ENCODE measurements at places on chromosomes 6 and 20.

GRCh38 chr20:52921340-52921739, 50.8 kb upstream of the TSHZ2 start:
- DNase-seq: peak; percentile 74

GRCh38 chr20:53767206-53767930, 173.7 kb upstream of the ZNF217 start:
- no peak for DNase-seq

DNA sequence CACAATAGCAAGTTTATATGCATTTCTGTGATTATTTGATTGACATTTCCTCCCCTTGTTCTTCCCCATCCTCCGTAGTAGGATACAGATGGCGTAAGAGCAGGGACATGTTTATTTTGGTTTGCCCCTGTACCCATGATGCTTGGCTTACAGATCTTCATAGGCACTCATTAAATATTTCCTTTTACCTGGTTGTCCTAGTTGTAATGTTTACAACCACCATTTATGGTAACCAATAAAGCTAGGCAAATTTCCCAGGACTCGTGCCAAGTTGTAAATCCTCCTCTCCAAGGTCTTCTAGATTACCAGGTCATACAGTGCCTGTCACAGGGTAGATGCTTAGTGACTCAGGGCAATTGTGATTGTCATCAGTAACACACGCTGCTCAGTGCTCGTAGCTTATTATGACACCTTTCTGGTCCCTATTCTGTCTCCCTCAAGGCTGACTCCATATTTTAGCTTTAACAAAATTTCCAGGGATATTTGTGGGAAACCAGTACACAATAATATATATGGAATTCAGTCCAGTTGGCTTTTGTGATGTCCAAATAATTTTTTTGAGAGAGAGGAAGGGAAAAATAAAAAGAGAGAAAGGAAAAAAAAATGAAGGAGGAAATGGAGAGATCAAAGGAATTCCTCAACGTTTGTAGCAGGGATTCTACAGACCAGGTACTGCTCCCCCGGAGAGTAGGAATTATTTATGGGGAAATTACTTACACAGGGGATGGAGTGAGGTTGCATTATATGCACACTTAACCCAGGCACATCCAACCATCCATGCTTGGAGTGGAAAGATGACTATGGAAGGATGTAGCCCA, 24.6 kb downstream of the CYP24A1 start:
- DNase-seq: peak; percentile 42

DNA sequence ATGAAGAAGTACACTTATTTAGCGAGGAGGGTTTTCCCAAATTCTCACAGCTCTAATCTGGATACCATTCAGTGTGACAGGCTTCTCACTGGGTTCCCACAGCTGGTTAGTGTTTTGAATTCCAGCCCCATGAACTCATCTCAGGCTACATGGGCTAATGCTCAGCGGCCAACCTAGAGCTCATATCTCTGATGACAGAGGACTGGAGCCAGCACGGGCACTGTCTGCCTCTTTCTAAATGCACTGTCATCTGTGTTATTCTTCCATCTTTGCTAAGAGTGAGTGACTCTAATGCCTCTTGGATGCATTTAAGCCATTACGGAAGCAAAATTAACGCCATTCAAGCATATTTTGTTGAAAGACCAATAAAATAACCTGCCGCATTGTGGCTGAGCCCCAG, 308.9 kb upstream of the JAG1 start:
- DNase-seq: peak; percentile 89

DNA sequence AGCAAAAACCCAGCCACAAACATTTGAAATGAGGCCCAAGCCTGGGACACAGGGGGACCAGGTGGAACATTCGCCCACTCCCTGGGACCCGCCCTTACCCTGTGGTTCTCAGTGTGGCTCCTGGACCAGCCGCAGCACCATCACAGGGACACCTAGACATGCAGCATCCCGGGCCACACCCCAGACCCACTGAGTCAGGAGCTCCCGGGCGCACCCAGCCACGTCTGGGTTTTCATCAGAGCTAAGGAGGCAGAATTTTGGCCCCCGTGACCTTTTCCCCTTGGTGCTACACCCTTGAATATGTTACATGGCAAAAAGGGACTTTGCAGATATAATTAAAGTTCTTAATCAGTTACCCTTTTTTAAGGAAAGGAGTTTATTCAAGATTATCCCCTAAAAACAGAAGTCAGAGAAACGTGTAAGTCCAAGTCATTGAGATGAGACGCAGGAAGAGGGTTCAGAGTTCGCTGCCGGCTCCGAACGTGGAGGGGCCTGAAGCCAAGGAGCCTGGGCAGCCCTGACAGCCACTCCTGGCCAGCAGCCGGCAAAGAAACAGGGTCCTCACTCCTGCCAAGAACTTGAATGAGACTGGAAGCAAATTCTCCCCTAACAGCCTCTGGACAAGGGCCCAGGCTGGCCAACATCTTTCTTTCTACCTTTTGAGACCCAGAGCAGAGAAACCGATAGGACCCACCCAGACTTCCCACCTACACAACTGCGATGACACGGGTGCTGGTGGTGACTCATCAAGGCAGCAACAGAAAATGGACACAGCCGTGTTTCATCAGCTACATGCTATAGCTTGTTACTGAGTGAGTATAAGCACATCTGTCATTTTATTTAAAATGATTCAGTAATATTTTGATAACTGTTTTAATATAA, 25.3 kb downstream of the BFSP1 start:
- no peak for DNase-seq

DNA sequence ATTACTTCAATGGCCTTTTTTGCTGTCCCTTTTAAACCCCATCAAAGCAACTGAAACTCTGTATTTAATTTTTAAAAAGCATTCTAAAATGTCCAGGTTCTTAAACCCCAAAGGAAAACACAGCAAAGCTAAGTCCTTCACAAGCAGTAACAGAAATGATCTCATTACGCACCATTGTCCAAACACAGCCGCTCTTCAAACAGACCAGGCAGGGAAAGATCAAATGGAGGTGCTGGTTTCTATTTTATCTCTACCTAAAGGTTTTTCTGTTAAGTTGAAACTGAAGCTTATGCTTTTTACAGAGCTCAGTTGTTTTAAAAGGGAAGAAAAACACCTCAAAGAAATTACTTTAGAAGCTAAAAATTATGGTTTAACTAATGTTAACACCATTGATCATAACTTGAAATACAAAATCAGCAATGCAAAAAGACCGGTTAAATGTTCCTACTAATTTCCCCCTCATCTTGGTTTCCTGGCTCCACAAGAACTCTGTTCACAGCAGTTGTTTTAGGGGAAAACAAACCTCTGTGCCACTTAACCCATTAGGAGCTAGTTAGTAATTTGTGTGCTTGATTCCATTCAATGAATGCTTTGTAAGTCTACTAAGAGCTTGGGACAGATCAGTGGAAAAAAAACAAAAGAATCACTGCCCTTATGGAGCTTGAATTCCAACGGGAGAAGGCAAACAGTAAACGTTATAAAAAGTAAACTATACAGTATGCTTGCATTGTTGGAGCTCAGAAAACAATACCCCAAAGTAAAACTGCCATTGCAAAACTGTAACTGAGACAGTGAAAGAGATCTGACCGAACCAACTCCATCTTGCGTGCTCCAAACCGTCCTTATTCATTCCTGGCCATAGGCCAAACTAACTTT, 87.4 kb downstream of the CD24 start:
- DNase-seq: no peak

- DNase-seq: no peak
These were observed 69.7 kb upstream of the LY86 start for GRCh38 chr6:6518631-6519427.

GRCh38 chr6:82260997-82261732, 13.6 kb upstream of the IBTK start:
- DNase-seq: no peak

GRCh38 chr6:78308025-78308424, 559.3 kb upstream of the IRAK1BP1 start:
- no peak for DNase-seq

DNA sequence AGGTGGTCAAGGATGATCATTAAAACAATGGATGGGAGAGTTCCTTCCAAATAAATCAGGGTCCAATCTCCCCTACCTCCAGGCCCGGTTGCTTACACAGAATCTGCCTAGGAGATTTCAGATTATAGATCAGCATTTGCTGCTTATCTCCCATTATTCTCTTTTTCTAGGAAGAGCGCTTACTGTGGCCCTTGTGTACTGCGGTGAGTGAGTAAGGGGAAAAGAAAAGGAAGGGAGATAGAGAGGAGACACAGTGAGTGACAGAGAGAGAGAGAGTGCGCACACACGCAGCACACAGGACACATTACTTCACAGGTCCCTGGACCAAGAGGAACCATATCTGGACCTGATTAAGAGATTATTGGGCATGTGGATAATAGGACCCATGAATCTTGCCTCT, 6.2 kb downstream of the LATS1 start:
- DNase-seq: no peak
